ENCODE measurements at places on chromosomes 12 and 14.

DNA sequence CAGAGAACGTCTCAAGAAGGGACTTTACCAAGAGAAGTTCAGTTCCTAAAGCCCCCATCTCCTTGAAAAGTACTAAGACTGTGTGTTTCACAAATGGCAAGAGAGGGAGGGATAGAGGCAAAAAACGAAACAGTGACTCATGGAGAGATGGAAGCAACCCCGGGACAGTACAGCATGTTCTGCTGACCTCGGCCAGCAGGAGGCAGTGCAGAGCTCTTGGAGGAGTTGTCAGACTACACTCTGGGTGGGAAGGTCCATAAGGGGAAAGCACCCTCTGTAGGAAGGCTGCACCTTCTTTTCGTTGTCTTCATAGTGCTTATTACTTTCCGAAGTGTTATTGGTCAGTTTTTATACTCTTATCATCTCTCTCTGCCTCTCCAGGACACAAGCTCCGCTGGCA lies 525.2 kb upstream of the CCDC196 start:
- DNase-seq = peak; percentile 14

- DNase-seq = no peak
These were observed 9.8 kb upstream of the PHLDA1 start for GRCh38 chr12:76041406-76041805.

DNA sequence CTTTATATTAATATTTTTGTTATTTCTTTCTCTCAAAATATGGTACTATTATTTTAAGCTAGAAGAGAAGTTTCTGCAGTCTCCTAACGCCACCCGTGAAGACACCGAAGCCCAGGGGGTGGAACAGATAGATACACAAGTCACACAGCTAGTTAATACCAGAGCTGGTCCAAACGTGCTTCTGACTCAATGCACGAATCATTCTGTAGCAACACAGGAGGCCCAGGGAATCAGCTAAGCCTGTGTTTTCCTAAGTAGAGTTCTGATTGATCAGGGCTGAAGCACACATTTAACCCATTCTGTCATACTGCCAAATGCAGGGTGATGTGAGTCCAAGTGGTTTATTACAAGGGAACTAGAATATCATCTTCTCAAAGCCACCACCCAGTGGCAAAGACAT lies 116.9 kb upstream of the PWP1 start:
- no peak for DNase-seq

GRCh38 chr14:27184427-27184826 lies 586.6 kb upstream of the NOVA1 start:
- DNase-seq = peak; percentile 7

GRCh38 chr14:52977798-52978197 lies 26.9 kb upstream of the FERMT2 start:
- peak; percentile 37 for DNase-seq

DNA sequence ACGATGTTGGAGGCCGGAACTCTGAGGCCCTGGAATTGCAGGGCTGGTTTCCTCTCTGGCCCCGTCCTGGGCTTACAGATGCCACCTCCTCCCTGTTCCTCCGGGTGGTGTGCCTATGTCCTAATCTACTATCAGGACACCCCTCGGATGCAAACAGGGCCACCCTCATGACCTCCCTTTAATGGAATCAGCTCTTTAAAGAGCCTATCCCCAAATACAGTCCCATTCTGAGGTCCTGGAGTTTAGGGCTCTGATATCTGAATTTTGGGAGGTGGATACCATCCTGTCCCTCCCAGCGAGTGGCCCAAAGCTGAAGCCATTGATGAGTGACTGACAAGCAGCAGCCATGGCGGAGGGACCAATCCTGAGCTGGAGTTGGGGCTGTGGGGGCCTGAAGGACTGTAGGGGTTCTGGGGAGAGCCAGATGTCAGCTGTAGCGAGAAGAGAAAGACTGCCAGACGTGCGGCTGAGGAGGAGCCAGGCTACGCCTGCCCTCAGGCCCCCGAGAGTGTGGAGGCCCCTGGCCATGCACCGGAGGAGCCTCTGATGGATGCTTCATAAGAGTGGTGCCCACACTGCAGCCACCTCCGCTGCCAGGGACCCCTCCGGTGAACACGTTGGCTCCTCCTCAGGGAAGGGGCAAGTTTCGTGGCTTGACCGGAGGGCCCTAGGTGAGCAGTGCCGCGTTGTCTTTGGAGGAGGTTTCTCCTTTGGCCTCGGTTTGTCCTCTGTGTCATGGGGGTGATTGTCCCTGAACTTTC lies 100.2 kb downstream of the KIF26A start:
- no peak for DNase-seq

- peak; percentile 42 for DNase-seq
These were observed at the start of gene LRRK2 for GRCh38 chr12:40224439-40225291. Gene LRRK2 (plus strand): TSS chr12:40224997. CDS start chr12:40225132, 135 bp downstream.

GRCh38 chr14:100905166-100905565 lies 1.6 kb upstream of the RTL1 start:
- DNase-seq = no peak

- DNase-seq = no peak
These were observed 486.5 kb downstream of the ZFP36L1 start for GRCh38 chr14:68306265-68306933.
